ENCODE measurements at places on chromosomes 4 and X. TPM values are rescaled to one million over a fixed set of nuclear protein-coding genes. Genes with fewer than 3 reads are reported as not detected.

Gene ZIC3
- not detected for total RNA-seq

Gene NAP1L2
- total RNA-seq: 3.1 TPM

Gene SSX4B
- total RNA-seq: not detected

Gene MAGIX
- total RNA-seq: 2.8 TPM

Gene RAB9B
- total RNA-seq: 0.73 TPM

Gene QRFPR
- total RNA-seq: not detected

Gene POU3F4
- not detected for total RNA-seq

Gene MTTP
- total RNA-seq: 0.15 TPM

Gene NEUROG2
- total RNA-seq: not detected

Gene JCHAIN
- total RNA-seq: 5.8 TPM

Gene MAGEC3
- total RNA-seq: not detected

Measured in smooth muscle cell of trachea (primary cell).